ENCODE measurements at places on chromosomes 13 and 19.

GRCh38 chr13:94974015-94974951, 261.9 kb upstream of the SOX21 start:
- DNase-seq, result no peak

- DNase-seq, result no peak
These were observed 16.2 kb downstream of the TMTC4 start for GRCh38 chr13:100658363-100658762.

GRCh38 chr13:49046519-49046918, 70.8 kb downstream of the FNDC3A start:
- DNase-seq, result no peak

GRCh38 chr19:54173359-54173699, 369 bp upstream of the TMC4 start:
- DNase-seq, result peak; percentile 50

- DNase-seq, result peak; percentile 99
These were observed 874 bp downstream of the TRIM28 start for GRCh38 chr19:58544591-58545285.

DNA sequence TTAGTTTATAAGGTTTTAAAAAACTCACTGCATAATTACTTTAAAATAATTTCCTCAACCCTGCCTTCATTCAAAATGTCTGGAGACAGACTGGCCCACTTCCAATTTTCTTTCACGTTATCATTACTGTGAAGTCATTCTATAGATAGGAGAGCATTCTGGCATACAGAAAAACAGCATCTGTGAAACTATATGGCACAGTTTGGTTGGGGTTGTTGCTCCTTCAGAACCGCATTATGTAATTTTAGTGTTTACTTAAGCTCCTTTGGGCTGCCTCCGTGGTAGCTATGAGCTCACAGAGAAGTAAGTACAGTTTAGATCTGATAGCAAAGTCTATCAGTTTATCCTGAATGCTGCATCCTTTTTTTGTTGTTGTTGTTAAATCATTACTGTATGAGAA, 104.3 kb downstream of the KCNRG start:
- no peak for DNase-seq

DNA sequence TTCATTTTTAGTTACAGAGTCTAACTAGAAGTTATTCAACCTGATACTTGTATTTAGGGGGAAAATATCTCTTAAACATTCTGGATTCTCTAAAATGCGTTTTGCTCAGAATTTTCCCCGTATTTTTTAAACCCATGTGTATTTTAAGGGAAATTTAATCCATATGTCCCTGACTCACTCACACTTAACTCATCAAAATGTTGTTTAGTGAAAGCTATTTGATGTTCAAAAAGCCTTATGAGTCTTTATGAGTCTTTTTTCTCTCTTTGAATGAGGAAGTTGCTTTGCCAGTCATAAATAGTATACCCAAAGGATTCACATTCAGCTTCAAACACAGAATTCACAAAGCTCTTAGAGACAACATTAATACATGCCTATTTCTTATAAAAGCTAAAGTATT, 16.4 kb downstream of the MAB21L1 start:
- DNase-seq, result no peak

- peak; percentile 52 for DNase-seq
These were observed 29.1 kb downstream of the ZNF787 start for GRCh38 chr19:56091751-56092546.

DNA sequence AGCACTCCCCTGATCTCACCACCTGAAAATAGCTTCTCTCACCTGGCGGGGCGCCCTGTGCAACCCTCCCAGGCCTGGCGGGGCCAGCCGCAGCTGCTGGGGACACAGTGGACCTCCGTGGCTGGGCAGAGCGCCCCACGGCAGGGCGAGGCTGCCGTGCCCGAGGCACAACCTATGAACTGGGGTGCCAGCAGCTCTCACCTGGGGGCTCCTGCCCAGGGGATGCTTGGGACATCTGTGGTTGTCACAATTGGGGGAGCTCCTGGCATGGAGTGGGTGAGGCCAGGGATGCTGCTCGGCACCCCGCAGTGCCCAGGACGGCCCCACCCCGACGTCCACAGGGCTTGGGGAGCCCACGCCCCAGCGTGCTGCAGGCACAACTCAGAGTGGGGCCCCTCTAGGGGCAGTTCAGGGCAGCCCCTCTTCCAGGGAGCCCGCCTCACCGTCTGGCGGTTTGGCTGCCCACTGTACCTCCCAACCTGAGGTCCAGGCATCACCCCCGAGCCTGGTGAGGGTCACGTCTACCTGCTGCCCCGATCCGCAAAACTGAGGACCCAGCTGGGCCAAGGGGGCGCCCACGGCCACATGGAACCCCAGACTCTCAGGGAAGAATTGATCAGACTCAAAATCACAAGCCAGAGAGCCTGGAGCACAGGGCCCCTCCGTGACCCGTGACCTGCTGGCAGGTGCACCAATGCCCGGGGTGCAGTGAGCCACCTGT, 5.7 kb downstream of the TMEM259 start:
- no peak for DNase-seq

DNA sequence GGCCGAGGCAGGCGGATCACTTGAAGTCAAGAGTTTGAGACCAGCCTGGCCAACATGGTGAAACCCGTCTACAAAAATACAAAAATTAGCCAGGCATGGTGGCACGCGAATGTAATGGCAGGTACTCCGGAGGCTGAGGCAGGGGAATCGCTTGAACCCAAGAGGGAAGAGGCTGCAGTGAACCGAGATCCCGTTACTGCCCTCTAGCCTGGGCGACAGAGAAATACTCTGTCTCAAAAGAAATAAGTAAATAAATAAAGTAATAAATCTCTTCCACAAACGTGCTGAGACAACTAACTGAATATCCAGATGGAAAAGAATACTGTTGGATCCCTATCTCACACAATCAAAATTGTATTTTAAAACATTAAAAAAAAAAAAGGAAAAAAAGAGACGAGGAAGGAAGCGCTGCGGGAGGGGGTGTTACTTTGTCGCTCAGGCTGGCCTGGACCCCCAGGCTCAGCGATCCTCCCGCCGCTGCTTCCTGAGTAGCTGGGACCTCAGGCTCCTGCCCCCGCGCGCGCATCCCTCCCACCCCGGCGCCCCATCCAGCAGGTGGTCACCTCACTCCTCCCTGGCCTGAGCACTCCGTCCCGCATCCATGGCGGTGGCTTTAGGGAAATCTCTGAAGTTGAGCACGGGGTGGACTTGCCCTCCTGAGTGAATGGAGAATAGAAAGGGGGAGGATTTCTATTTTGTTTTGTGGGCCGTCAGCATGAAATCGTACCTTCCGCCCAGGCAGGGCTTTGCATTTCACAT, 628 bp upstream of the ZNF813 start:
- DNase-seq, result peak; percentile 77

GRCh38 chr13:37270226-37271001, 164.9 kb upstream of the CSNK1A1L start:
- DNase-seq, result peak; percentile 7

All from H7 (cell line).